ENCODE measurements at places on chromosomes 3 and 15.

DNA sequence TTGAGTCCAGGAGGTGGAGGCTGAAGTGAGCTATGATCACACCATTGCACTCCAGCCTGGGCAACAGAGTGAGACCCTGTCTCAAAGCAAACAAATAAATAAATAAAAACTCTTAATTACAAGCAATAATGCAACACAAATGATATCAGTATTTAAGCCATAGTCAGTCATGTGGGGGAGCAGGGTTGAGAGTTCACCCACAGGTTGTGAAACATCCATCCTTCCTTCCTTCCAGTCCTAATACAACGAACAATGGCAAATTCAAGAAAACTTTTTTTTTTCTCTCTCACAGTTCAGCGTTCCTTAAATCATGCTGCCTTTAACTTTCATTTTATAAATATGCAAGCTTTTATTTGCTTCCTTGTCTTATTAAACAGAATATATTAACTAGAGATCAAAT, 24.1 kb downstream of the ZNF592 start:
- DNase-seq, result peak; percentile 39

DNA sequence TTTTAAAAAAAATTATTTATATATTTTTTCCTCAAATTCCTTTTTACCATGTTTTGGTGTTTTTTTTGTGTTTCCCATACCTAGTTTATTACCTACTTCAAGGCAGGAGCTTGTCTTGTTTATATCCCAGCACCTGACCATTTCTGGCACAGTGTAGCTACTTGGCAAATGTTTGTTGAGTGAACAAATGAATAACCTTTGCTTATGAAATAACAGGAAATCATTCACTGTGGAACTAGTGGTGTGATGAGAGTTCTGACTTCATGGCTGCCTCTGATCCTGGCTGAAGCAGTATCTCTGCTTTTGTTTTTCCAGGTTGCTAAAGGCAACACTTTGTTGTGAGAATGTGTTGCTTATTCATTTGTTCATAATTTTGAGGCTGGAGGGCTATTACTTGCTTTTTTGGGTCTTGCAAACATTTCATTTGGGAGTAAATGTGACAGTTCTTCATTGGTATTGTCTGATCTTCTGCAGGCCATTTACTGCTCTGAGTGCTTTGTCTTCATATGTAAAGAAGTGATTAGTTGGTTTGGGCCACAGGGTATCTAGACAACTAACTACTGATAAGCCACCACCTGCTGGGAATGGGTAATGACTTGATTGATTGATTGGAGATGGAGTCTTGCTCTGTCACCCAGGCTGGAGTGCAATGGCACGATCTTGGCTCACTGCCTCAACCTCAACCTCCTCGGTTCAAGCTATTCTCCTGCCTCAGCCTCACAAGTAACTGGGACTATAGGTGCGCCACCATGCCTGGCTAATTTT, 5.7 kb downstream of the RAD54L2 start:
- DNase-seq, result no peak

GRCh38 chr15:63051156-63052066, 8.9 kb downstream of the TPM1 start:
- DNase-seq, result peak; percentile 97

GRCh38 chr3:126939338-126939718, 43.6 kb upstream of the PLXNA1 start:
- DNase-seq, result no peak

GRCh38 chr15:86852741-86853140, 773.1 kb downstream of the AGBL1 start:
- DNase-seq, result no peak

DNA sequence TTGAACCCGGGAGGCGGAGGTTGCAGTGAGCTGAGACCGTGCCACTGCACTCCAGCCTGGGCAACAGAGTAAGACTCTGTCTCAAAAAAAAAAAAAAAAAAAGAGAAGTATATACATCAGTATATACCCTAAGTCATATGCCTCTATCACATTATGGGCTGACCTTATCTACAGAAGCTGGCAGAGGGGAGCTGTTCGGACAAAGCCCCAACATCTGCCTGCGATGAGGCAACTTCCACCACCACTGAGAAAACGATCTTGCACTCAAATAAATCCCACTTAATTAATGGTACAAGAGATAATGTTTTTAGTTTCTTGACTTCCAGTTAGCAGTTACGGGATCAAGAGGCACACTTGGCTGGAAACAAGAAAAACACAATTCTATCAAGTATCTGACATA, 2.2 kb downstream of the GLT8D1 start:
- peak; percentile 82 for DNase-seq

Data from hematopoietic multipotent progenitor cell treated with erythropoietin and hydrocortisone succinate and interleukin-3 and kit ligand, for 6 days (in vitro differentiated cells).